ENCODE measurements at places on chromosomes 12 and 14. TPM values are rescaled to one million over a fixed set of nuclear protein-coding genes. Genes with fewer than 3 reads are reported as not detected.

The TMPRSS12 gene
- polyA plus RNA-seq = not detected

DNA sequence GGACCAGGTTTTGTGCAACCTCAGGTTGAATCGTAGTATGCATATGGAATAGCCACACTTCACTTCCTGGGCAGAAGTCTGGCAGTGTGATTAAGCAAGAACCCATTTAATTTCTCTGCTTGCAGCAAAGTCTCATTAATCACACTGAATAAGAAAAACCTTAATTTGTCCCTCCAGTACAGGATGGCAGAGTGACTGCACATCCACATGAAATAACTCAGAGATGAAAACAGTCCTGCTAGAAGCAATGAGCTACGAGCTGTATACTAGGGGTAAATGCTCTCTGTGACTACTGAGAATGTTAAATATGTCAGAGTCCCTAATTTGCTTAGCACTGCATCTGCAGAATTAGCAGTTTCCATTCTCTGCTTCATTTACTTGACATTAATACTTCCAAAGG lies 88.9 kb downstream of the ACSS3 start:
- DNase-seq = no peak

The PTPN21 gene
- polyA plus RNA-seq = 15.6 TPM

The CHPT1 gene
- polyA plus RNA-seq = 34.1 TPM

DNA sequence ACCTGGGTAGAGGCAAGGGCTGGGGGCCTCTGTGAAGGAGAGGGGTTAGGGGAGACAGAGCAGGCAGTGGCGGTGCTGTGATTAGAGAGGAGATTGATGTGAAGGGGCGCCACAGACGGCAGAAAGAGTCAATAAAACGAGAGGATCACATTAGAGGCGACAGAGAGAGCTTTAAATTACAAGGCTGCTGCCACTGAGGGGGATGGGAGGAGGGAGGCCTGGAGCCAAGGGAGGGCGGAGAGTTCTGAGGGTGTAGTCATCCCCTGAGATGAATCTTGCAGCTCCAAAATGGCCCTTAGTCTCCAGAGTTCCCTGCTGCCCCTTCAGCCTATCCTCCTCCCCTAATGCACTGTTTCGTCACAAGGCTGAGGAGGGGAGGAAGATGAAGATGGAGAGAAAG lies 12.8 kb downstream of the ZFHX2 start:
- DNase-seq = no peak

DNA sequence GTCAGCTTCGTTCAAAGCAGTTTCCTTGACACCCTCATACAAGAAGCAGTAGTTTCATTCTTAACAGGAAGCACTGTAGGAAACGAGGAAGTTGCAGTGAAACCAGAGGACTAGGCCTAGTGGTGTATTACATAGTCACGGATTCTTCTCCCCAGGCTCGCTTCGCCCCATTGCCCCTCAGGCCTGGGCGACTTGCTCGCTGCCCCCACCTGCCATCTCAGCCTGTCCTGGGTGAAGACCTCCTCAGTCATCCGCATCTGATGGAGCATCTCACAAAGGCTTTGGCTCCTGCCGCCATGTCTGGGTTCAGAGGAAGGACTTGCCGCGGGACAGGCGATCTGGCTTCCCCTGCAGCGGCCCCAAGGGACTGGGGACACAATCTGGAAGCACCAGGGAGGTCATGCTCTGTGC lies 93.5 kb downstream of the LMNTD1 start:
- DNase-seq = no peak

GRCh38 chr12:68686262-68686594 lies 550 bp upstream of the NUP107 start:
- no peak for DNase-seq

- DNase-seq = no peak
These were observed 80.6 kb downstream of the HEATR5A start for GRCh38 chr14:31339743-31340142.

DNA sequence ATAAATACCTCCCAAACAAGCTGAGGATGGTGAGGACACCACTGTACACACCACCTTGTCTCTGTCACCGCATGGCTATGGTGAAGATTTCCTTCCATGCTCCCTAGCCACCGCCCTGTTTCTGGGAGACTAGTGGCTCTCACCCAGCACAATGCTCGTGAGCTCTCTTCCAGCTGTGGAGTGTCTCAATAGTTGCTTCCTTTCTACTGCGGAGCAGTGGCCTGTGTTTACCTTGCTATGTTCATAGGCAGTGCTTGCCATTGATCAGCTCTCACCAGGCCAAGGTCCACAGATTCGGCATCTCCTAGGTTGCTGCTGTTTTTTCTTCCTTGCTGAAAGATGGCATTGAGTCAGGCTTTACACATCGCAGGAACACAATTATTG lies 313.6 kb upstream of the RTL1 start:
- DNase-seq = peak; percentile 15

DNA sequence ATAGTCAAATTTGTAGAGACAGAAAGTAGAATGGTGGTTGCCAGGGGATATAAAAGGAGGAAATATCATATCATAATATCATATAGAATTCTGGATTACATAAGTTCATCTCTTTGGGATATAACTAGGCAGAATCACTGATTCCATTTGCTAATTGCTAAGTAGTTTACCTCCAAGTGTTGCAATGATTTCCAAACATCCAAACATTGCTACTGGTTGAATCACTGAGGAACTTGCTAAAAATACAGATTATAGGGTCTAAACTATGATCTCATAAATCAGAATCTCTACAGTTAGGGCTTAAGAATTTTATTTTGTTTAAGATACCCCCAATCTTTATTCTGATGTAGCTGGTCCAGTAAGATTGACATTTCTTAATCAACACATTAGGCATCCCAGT lies 16.1 kb upstream of the TAS2R42 start:
- no peak for DNase-seq

- DNase-seq = no peak
These were observed 692.7 kb upstream of the MGAT4C start for GRCh38 chr12:86948851-86949250.

- peak; percentile 75 for DNase-seq
These were observed 745 bp downstream of the TRHDE start for GRCh38 chr12:72272731-72273498.

DNA sequence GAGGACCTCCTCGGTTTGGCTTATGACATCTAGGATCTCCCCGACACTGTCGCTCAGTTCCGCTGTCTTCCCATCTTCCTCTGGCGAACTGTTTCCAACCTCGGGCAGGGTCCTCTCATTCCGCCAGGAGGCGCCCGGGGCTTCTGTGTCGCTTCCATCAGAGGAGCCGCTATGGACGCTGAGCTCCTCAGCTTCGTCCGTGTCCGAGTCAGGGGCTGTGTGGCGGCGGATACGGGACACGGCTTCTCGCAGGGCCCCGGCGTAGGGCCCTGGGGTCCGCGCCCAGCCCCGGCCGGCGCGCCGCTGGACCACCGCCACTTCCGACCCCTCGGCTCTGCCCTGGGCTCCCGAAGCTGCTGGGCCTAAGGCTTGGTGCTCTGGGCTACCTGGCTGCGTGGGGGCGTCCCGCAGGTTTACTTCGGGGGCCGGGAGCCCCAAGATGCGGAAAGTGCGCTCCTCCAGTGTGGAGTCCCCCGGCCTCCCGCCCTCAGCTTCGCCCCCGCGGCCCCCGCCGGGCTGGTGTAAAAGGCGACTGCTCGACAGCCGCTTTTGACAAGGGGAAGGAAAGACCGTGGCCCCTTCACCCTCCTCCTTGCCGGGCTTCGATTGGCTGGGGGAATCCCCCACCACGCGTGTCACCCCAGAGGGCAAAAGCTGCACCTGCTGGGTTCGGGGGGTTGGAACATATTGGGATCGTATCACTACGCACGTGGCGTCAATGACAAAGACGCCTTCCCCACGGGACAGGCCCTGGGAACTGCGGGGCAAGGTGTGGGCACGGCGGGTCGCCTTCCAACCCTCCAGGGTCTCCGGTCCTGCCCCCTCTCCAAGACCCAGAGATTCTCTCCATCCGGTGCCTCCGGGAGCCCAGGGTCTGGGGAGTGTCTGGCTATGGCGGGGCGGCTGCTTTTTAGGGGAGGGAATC lies 2.1 kb downstream of the DDN start:
- peak; percentile 93 for DNase-seq

- no peak for DNase-seq
These were observed 221.5 kb upstream of the DAAM1 start for GRCh38 chr14:58966997-58967396.

DNA sequence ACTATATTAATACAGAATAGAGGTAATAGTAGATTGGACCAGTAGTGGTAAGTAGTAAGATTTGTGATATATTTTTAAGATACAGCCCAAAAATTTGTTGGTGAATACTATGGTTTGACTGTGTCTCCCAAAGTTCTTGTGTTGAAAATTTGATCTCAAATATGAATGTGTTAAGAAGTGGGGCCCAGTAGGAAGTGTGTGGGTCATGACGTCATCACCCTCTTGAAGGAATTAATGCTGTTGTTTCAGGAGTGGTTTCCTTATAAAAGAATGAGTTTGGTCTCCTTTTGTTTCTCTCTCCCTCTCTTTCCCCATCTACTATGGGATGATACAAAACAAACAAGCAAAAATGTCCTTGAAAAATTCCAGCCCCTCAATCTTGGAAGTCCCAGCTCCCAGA lies 16.3 kb downstream of the LUM start:
- DNase-seq = no peak

GRCh38 chr12:45713078-45713477 lies 16.4 kb upstream of the ARID2 start:
- DNase-seq = no peak

- DNase-seq = no peak
These were observed 14.6 kb downstream of the RAPGEF3 start for GRCh38 chr12:47744005-47744651.

GRCh38 chr12:45357539-45358417 lies 141.9 kb downstream of the ANO6 start:
- no peak for DNase-seq

The ABCC9 gene
- 1.1 TPM for polyA plus RNA-seq

DNA sequence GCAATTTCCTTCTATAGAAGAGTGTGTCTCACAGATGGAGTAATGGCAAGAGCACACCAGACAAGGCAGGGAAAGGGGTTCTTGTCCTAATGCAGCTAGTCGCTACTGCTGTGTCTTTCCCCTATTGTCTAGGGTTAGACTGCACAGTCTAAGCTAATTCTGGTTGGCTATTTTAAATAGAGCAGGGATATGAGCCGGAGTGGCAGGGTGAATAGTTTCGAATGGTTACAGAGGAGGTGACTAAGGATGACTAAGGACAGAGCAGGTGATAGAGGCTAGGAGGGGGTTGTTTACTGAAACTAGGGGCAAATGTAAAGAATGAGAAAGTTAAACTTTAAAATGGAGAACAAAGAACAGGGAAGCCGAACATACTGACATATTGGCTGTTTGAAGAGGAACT lies 25.6 kb upstream of the CPNE8 start:
- DNase-seq = no peak

The SDSL gene
- polyA plus RNA-seq = 9.1 TPM

DNA sequence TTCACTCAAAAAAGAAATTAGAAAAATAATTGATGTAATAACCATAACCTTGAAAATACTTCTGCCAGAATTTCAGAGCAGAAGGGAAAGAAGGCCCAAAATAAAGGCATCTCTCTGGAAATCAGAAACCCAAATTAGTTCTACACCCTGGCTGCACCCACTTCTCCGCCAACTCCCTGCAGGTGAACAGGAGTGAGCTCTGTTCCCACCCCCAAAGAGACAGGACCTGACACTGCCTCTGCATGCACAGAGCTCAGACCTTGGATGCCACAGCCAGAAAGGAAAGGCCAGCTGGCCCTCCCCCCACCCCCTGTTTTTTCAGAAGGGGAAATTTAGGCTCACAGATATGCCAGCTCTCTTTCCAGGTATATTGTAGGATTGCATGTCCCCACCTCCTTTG lies 228.2 kb downstream of the BCL11B start:
- no peak for DNase-seq

DNA sequence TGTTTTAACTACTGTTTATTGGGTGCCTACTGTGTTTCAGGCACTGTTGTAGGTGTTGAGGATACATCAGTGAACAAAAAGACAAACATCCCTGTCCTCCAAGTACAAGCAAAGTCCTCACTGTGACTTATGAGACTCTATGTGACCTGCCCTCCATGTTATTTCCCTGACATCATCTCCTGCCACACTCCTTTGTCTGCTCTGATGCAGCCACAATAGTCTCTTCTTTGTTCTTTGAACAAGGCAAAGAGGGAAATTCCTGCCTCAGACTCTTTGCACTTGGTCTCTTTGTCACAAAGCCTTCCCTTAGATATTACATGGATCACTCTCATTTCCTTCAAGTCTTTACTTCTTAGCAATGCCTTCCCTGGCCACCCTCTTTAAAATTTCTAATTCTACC lies 240.1 kb upstream of the SRRM4 start:
- DNase-seq = no peak

- DNase-seq = peak; percentile 85
These were observed 10.3 kb upstream of the SERPINA3 start for GRCh38 chr14:94601884-94602391.

GRCh38 chr12:116123451-116124258 lies 153.8 kb downstream of the MED13L start:
- DNase-seq = no peak

GRCh38 chr12:39357041-39357440 lies 85.9 kb downstream of the KIF21A start:
- no peak for DNase-seq

DNA sequence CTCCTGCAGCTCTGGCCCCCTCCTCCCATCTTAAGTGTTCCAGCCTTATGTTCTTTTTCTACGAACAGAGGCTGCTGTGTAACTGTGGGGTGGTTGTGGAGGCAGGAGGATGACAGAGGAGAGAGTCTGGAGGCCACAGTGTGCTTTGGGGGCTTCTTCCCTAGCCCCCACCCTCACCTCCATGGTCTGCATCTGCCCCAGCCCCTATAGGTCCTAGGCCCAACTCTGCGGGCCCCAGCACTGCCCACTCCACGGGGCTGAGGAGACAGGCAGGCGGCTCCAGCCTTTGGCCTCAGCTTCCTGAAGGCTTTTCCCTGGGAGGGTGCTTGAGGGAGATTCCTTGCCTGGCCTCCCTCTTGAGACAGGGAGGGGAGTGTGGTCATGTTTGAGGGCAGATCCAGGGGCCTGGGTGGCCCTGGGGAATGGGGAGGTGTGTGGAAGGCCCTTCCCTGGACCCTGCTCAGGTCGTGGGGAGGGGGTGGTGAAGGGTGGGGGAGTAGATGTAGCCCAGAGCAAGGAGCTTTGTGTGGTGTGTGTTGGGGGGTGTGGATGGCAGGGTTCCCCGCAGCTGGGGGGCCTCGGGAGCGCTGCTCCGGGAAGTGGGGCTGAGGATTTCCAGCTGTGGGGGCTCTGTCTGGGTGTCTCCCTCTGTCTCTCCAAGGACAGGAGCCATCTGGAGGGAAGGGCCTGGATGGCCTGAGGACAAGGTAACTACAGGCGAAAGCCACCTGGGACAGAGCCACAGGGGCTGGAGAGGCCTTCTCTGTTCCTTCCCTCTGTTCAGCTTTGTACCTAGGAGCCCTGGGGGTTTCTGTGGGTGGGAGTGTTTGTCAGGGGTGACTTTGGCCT lies 1.1 kb downstream of the SMIM41 start:
- DNase-seq = peak; percentile 54

GRCh38 chr14:56798447-56799342 lies 11.6 kb downstream of the OTX2 start:
- no peak for DNase-seq

GRCh38 chr14:67524634-67524963 lies 8.5 kb upstream of the PLEKHH1 start:
- no peak for DNase-seq

DNA sequence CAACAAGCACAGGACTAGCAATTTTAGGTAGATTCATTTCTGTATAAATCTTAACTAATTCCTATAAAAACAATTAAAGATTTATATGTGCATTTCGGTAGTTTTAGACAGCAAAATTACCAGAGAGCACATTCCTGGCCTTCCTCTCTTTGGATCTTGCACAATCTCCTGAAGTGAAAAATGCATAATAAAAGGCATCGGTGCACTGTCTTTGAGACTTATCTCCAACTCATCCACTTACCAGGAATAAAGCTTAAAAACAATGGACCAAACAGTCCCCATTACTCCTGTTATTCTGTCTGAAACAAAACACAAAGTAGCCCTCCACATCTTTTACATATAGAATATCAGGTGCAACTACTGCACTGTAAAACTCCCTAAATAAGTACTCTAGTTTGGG lies 69.3 kb downstream of the HECTD1 start:
- no peak for DNase-seq

Measured in aorta (tissue), 5 donors.